ENCODE measurements at places on chromosomes 2 and 18.

DNA sequence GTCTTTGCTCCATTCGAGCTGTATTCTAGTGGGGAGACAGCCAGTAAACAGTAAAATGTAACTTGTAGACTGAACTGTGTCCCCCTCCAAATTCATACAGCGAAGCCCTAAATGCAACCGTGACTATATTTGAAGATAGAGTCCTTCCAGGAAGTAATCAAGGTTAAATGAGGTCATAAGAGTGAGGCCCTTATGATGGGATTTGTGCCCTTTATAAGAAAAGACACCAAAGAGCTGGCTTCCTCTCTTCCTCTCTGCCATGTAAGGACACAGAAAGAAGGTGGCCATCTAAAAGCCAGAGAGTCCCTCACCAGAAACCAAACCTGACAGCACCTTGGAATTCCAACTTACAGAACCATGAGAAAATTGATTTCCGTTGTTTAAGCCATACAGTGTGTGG is 31.4 kb downstream of the GPR75 start:
- no peak for DNase-seq

GRCh38 chr2:67564626-67565025 is 167.5 kb downstream of the ETAA1 start:
- DNase-seq: no peak

GRCh38 chr2:229265727-229266126 is 5.4 kb downstream of the PID1 start:
- DNase-seq: no peak

DNA sequence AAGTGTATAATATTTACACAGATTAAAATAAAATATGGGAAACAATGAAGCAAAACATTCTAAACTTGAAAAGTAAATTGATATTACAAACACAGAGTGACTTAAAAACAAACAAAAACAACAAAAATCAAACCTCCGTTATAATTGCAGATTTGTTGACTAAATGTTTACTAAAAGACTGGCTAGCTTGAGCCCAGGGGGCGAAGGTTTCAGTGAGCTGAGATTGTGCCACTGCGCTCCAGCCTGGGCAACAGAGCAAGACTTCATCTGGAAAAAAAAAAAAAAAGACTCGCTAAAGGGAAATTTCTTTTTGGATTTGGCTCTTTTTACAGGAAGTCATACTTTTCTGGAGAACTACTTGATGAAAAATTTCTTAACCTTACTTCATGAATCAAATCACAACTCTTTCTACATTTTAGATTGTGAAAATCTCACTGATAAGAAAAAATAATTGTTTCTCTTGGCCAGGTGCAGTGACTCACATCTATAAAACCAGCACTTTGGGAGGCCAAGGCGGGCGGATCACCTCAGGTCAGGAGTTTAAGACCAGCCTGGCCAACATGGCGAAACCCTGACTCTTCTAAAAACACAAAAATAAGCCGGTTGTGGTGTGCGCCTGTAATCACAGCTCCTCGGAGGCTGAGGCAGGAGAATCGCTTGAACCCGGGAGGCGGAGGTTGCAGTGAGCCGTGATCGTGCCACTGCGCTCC is 9.7 kb downstream of the TFPI start:
- no peak for DNase-seq

GRCh38 chr2:39871291-39871761 is 92.3 kb upstream of the THUMPD2 start:
- DNase-seq: no peak

GRCh38 chr2:174248998-174249592 is 763 bp upstream of the OLA1 start:
- DNase-seq: no peak

GRCh38 chr18:10310626-10311025 is 143.8 kb upstream of the APCDD1 start:
- DNase-seq: no peak

GRCh38 chr2:5818961-5819600 is 126.9 kb downstream of the SOX11 start:
- DNase-seq: no peak

- DNase-seq: no peak
Observed at GRCh38 chr2:240291337-240292034, 144.0 kb upstream of the GPC1 start.

GRCh38 chr18:69978732-69979715 is 31.4 kb upstream of the CD226 start:
- no peak for DNase-seq

Data from bone marrow (tissue), 2 donors.